CD4-positive, alpha-beta T cell treated with Interleukin-6 at 100 ng/mL for 8 hours (primary cell): ENCODE measurements at places on chromosomes 12 and 14.

GRCh38 chr12:113485330-113485729, 13.7 kb upstream of the LHX5 start:
- no peak for DNase-seq

GRCh38 chr14:50999726-51000125, 55.4 kb upstream of the PYGL start:
- no peak for DNase-seq

GRCh38 chr12:117896009-117896408, 72.8 kb downstream of the KSR2 start:
- DNase-seq, result no peak

DNA sequence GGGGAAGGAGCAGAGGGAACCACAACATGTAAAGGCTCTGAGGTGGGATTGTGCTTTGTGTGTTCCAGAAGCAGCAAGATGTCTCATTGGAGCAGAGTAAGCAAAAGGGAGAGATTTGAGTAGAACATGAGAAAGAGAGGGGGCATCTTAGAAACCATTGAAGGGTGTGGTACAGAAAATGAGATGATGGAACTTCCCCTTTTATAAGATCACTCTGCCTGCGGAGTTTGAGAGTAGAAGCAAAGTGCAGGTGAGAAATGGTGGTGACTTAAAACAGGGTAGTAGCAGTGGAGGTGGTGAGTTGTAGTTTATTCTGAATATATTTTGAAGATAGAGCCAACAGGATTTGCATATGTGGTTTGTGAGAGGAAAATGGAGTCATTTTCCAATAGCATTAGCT, 56.0 kb downstream of the FBXO34 start:
- peak; percentile 12 for DNase-seq

- no peak for DNase-seq
Observed at GRCh38 chr12:5083955-5084849, 40.5 kb downstream of the KCNA5 start.

GRCh38 chr12:49358483-49359141, 8.7 kb upstream of the SPATS2 start:
- peak; percentile 58 for DNase-seq

GRCh38 chr12:122908915-122909314, 13.0 kb upstream of the VPS37B start:
- no peak for DNase-seq
